ENCODE measurements at places on chromosomes 12 and 14. TPM values are rescaled to one million over a fixed set of nuclear protein-coding genes. Genes with fewer than 3 reads are reported as not detected.

The CACNA2D4 gene
- total RNA-seq, result 5.7 TPM

The GDF3 gene
- not detected for total RNA-seq

The MYRFL gene
- not detected for total RNA-seq

The DNAI7 gene
- not detected for total RNA-seq

The AQP2 gene
- not detected for total RNA-seq

DNA sequence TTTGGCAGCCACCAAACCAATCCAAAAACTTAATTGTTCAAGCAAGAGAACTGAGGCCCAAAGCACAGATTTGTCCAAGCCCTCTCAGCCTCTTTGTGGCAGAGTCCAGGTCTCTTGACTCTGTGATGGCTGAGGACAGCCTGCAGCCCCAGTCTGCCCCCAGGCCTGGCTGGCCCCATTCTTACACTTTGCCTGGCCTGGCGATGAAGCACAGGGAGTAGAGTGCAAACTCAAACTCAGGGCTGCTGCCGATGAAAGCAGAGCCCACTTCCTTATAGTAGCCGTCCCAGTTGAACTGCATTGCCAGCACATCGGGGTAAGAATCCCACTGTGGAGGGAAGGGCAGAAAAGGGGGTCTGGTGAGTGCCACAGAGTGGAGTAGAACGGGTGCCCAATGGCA lies 5.6 kb upstream of the RPAP3 start:
- H3K4me1 ChIP-seq, result peaks cover 35% of the 10 kb centered on the region
- H3K36me3 ChIP-seq, result no peaks in the 10 kb centered on the region
- DNase-seq, result no peak

DNA sequence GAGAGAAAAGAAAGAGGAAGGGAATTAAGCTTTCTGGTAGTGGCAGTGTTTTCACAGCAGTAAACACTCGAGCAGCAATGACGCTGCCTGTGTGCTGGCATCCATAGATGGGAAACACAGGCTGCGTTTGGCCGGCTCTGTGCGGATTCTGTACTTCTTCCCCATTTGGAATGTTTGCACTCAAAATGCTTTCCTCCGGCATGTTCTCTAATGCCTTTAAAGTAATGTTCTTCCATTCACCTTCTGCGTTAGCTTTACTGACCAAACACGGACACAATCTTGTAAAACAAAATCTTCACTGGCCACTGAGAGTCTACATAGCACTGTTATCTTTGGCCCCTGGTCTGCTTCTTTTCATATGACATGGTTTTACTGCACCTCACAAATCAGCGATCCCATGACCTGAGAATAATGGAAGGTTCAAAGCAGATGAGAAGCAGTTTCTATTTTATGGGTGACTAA lies 31.4 kb downstream of the DCP1B start:
- H3K27ac ChIP-seq, result no peak overlapping the region
- H3K36me3 ChIP-seq, result no peaks in the 10 kb centered on the region
- H3K4me1 ChIP-seq, result no peaks in the 10 kb centered on the region
- no peaks in the 10 kb centered on the region for H3K27me3 ChIP-seq

GRCh38 chr14:37493606-37494005 lies 101.4 kb downstream of the FOXA1 start:
- H3K27me3 ChIP-seq, result no peaks in the 10 kb centered on the region
- no peaks in the 10 kb centered on the region for H3K4me1 ChIP-seq
- no peak for DNase-seq
- no peak overlapping the region for H3K4me3 ChIP-seq
- no peaks in the 10 kb centered on the region for H3K36me3 ChIP-seq

DNA sequence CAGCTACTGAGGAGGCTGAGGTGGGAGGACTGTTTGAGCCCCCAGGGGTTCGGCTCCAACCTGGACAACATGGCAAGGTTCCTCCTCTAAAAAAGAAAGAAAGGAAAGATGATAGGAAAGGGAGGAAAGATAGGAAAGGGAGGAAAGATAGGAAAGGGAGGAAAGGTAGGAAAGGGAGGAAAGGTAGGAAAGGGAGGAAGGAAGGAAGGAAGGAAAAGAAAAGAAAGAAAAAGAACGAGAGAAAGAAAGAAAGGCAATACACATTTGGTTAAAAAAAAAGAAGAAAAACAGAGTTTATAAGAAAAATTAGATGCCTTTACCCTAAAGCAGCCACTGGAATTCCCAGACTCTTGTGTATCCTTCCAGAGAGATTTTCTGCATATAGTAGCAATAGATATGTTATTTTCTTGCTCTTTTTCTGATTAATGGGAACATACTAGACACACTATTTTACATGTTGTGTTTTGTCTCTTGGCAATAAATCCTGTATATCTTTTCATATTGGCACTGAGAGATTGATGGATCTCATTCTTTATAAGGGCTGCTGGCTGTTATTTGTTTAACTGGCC lies 12.2 kb downstream of the HNF1A start:
- no peaks in the 10 kb centered on the region for H3K36me3 ChIP-seq
- H3K4me3 ChIP-seq, result no peak overlapping the region
- DNase-seq, result no peak
- H3K27ac ChIP-seq, result no peak overlapping the region

- no peaks in the 10 kb centered on the region for H3K36me3 ChIP-seq
- no peak overlapping the region for H3K4me3 ChIP-seq
- no peaks in the 10 kb centered on the region for H3K4me1 ChIP-seq
- H3K27me3 ChIP-seq, result no peaks in the 10 kb centered on the region
- no peak for DNase-seq
Observed at GRCh38 chr14:58677996-58678395, 40.2 kb downstream of the DACT1 start.

- H3K27me3 ChIP-seq, result no peaks in the 10 kb centered on the region
- H3K27ac ChIP-seq, result no peak overlapping the region
- no peaks in the 10 kb centered on the region for H3K4me1 ChIP-seq
- H3K36me3 ChIP-seq, result no peaks in the 10 kb centered on the region
Observed at GRCh38 chr14:53062856-53063255, 90.3 kb downstream of the DDHD1 start.

DNA sequence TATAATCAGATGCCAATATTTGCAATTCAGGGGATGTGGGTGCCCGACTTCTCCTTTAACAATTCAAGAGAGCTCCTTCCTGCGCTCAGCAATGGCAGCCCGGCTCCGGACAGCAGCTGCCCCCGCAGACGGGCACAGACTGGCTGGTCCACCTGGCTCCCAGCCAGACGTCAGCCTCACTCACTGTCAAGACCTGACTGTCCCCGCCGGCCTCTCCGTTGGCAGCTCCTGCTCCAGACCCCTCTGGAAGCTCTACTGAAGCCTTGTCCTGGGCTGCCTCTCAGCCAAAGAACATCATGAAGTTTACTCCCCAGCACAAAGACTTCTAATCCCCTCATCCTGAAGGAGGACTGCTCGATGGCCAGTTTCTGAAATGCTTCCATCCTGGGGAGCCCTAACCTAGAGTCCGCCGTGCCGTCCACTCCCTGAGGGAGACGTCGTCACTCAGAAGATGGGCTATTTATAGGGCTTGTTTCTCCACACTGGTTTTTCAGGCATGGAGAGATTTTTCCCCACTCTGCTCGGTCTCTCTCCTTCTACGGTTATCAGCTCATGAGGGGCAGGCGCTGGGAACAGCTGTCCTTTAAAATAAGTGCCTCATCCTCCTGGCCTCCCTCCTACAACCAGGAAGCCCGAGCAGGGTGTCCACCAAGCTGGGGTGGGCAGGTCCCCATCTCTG lies 126.2 kb downstream of the RFLNA start:
- H3K27me3 ChIP-seq, result no peaks in the 10 kb centered on the region
- H3K4me1 ChIP-seq, result no peaks in the 10 kb centered on the region
- no peak overlapping the region for H3K27ac ChIP-seq
- no peak overlapping the region for H3K4me3 ChIP-seq
- H3K36me3 ChIP-seq, result peaks cover 23% of the 10 kb centered on the region

- H3K27me3 ChIP-seq, result no peaks in the 10 kb centered on the region
- H3K27ac ChIP-seq, result no peak overlapping the region
- no peak overlapping the region for H3K4me3 ChIP-seq
- H3K36me3 ChIP-seq, result no peaks in the 10 kb centered on the region
- no peak for DNase-seq
- no peaks in the 10 kb centered on the region for H3K4me1 ChIP-seq
Observed at GRCh38 chr12:92432724-92433441, 269.9 kb upstream of the PLEKHG7 start.

DNA sequence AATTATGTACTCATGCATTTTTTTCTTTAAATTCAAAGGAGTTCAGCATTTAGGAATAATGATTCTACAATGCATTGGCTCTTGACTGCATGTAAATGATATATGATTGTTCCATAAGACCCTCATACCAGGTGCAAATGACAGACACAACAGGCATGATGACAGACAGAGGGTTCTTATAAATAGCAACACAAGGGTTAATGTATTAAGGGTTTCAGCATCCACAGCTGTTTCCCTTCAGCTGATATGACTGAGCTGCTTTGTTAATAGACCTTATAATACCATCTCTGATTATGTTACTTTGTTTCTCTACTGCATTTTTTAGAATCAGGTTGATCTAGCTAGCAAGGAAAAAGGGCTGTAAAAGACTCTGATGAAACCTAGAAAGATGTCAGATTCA lies 90.8 kb upstream of the TMTC2 start:
- H3K27me3 ChIP-seq, result no peaks in the 10 kb centered on the region
- no peak for DNase-seq
- H3K36me3 ChIP-seq, result no peaks in the 10 kb centered on the region
- H3K27ac ChIP-seq, result no peak overlapping the region
- no peak overlapping the region for H3K4me3 ChIP-seq
- no peaks in the 10 kb centered on the region for H3K4me1 ChIP-seq

- H3K36me3 ChIP-seq, result no peaks in the 10 kb centered on the region
- no peaks in the 10 kb centered on the region for H3K27me3 ChIP-seq
- no peak overlapping the region for H3K27ac ChIP-seq
- DNase-seq, result no peak
Observed at GRCh38 chr14:95902273-95902826, 25.7 kb downstream of the TUNAR start.

DNA sequence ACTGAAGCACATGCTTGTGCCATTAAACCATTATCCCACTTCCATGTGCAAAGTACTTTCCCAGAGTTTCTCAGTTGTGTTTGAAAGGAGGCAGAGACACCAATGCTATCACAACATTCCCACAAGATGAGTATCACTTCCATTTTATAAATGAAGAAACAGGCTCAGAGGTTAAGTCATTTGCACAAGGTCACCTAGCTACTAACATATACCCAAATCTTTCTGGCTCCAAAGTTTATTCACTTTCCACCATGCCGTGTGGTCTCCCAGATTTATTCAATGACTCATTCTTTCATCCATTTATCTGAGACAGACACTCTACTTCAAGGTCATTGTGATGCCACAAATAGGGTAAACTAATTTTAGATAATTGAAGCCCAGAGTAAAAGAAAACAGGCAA lies 9.4 kb downstream of the ART4 start:
- H3K36me3 ChIP-seq, result no peaks in the 10 kb centered on the region
- no peak for DNase-seq
- H3K4me1 ChIP-seq, result no peaks in the 10 kb centered on the region

DNA sequence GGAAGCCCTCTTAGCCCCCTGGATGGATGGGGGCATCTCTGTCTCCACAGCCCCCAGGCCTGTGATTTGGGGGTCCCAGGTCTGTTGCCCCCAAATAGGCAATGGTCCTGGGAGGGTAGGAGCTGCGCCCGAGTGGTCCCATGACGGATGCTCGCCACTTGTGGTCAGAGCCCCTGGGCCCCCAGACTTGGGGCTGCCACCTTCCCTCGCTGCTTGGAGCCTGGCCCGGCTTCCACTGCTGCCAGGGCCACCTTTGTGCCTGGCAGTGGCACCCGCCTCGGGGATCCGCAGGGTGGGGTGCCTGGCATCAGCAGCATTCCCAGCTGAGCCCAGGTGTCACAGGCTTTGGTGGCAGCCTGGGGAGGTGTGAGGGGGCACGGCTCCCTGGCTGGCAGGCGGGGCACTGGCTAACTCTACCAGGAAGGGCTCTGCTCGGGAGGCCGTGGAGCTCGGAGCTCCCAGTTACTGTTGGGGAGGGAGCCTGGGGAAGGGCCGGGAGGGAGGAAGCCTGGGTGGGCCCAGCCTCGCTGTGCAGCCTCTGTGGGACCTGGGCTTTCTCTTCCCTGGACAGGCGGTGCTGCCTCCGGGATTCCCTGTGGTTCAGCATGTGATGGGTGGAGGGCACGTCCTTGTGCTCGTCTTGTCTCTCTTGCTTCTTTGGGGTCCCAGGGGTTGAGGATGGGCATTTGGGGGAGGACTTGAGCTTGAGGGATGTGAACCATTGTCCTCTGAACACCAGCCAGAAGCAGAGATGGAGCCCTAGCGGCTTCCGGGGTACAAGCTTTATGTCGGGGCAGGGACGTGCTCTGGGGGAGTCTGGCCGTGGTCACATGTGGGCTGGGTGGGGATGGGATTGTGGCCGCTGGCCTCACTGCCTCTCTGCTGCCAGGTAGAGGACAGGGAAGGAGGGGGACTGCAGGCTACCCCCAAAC lies 5.4 kb downstream of the KIF26A start:
- H3K27me3 ChIP-seq, result no peaks in the 10 kb centered on the region
- no peak overlapping the region for H3K4me3 ChIP-seq
- no peak overlapping the region for H3K27ac ChIP-seq
- no peaks in the 10 kb centered on the region for H3K36me3 ChIP-seq

Measured in CD8-positive, alpha-beta memory T cell (primary cell).